K562 (cell line): ENCODE measurements at places on chromosomes 1 and 21. TPM values are rescaled to one million over a fixed set of nuclear protein-coding genes. Genes with fewer than 3 reads are reported as not detected.
A peak's percentile ranks its signal among the peaks of the same experiment; 100 is the strongest.

DNA sequence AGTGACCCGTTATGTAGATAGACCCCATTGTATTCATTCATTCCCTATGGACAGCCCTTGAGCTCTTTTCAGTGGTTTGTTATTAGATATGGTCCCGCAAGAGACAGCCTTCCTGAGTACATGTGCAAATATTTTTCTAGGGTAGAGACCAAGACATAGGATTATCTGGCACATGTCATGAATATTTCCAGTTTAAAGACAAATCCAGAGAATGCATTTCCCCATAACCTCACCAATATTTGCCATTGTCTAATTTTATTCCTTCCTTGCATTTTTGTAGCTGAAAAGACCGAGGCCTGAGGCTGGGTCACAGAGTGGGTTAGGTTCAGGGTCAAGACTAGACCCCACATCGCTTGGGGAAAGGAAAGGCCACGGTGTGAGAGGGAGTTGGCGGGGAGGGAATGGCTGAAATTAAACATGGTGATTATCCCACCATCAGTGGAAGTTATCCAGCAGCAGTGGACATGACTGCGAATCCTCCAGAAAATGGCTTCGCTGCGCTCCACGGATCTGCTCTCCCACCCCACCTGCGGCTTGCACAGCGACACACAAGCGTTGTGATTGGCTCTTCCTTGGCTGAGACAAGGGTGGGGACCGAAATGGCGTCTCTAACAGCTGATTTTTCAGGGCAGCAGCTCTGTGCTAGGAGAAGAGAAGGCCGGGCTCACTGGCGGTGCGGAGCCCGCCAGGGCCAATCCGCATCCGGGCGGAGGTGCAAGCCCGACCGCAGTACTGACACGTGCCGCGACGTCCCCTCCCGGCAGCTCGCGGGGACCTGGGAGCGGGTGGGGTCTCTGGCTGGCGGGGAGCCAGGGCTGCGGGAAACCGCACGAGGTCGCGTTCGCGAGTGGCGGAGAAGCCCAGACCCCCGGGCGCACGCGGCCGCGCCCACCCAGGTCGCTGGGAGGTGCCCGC, 16.1 kb upstream of the STMN1 start:
- DNase-seq: no peak
- no peak overlapping the region for H3K4me3 ChIP-seq

Gene SLC45A1
- not detected in 2 replicates for total RNA-seq

Gene AKT3
- 0.31 TPM in 2 replicates for total RNA-seq

Gene GPR25
- total RNA-seq: not detected in 2 replicates

DNA sequence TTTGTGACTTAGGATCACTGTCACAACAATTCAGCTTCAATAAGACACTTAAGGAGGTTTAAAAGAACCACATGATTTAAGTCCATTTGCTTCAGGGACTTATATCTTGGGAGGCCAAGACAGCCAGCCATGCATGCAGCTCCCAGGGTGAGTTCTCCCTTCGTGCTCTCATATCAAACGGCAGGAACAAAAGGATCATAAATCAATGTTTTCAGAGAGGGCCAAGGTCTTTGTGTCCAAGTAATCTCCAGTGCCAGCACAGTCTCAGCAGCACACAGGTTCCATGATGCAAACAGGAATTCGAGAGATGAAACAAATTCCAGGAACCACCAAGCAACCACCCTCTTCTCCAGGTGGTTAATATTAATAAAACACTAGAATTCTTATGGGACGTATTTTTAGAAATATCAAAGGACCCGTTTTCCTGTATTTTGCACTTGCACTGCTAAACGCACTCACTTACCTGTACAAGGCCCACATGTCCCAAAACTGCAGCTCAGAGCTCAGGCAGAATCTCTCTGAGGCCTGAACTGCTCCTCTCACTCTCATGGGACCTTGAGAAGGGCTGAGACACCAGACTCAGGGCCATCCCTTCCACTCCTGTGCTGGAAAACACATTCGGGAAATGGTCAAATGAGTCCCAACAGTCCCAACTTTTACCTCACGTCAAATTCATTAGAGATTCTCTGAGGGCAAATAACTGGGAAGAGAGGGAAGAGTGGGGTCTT, 100.0 kb upstream of the RAB4A start:
- no peak overlapping the region for H3K4me3 ChIP-seq
- H3K27ac ChIP-seq: no peak overlapping the region
- H3K36me3 ChIP-seq: no peaks in the 10 kb centered on the region
- no peak for DNase-seq
- H3K4me1 ChIP-seq: no peaks in the 10 kb centered on the region
- peaks cover 30% of the 10 kb centered on the region for H3K27me3 ChIP-seq

DNA sequence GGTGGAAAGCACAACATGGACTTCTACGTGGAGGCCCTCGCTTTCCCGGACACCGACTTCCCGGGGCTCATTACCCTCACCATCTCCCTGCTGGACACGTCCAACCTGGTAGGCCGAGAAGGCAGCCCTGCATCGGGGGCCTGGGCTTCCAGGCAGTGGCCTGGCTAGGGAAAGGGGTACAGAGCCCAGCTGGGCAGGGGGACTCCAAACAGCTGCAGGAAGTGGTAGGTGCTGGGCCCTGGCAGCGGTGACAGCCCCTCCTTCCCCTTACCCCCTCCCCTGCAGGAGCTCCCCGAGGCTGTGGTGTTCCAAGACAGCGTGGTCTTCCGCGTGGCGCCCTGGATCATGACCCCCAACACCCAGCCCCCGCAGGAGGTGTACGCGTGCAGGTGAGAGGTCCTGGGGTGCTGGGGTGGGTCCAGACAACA, 30.0 kb upstream of the PADI6 start:
- H3K27me3 ChIP-seq: peaks cover 40% of the 10 kb centered on the region
- H3K27ac ChIP-seq: no peak overlapping the region
- peaks cover 5% of the 10 kb centered on the region; the same call in 1 of the 2 replicates for H3K4me1 ChIP-seq
- H3K36me3 ChIP-seq: no peaks in the 10 kb centered on the region

Gene PM20D1
- total RNA-seq: not detected in 2 replicates

Gene SLC1A7
- total RNA-seq: not detected in 2 replicates

Gene IL12RB2
- 1.9 and 2.5 TPM in 2 replicates for total RNA-seq

DNA sequence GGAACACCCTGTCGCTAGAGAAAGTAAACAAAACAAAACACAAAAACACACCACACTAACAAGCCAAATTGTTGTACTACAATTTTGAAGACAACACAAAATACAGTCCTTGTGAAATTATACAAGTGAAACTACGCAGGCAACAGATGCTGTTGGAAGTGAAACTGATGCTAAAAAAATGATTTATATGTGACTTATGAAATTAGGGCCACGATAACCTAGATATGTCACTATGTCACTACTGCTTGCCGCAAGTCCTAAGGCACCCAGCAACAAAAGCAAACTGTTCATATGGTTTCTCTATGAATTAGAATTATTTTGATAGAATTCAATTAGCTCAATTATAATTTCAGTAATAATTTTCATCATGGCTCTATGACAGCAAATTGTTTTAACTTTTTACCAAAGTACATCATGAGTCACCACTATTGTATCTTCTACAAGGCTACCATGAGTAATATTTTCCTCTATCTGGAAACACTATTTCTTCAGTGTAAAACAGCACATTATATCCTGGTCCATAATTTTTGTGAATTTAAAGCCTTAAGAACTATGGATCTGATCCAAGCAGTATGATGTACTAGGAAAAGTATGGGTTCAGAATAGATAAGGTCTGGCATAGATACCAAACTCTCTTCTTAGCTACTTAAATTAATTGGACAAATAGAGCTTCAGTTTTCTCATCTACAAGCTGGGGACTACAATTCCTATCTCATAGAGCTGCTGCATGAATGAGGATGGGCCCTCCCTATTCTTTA, 216.3 kb downstream of the COL11A1 start:
- DNase-seq: no peak
- no peaks in the 10 kb centered on the region for H3K4me1 ChIP-seq
- no peak overlapping the region for H3K4me3 ChIP-seq
- H3K27ac ChIP-seq: no peak overlapping the region
- no peaks in the 10 kb centered on the region for H3K36me3 ChIP-seq

GRCh38 chr1:38133756-38134155, 87.2 kb upstream of the POU3F1 start:
- H3K27ac ChIP-seq: no peak overlapping the region
- H3K4me1 ChIP-seq: peaks cover 6% of the 10 kb centered on the region; the same call in 1 of the 2 replicates
- H3K4me3 ChIP-seq: no peak overlapping the region
- H3K36me3 ChIP-seq: no peaks in the 10 kb centered on the region
- H3K27me3 ChIP-seq: peaks cover 55% of the 10 kb centered on the region; the same call in 2 of the 3 replicates

- no peaks in the 10 kb centered on the region for H3K27me3 ChIP-seq
- H3K4me1 ChIP-seq: no peaks in the 10 kb centered on the region
- no peak overlapping the region for H3K27ac ChIP-seq
- no peak overlapping the region for H3K4me3 ChIP-seq
- H3K36me3 ChIP-seq: no peaks in the 10 kb centered on the region
These were observed 200.1 kb upstream of the CAMK1G start for GRCh38 chr1:209383422-209383821.

Gene CAPN9
- not detected in 2 replicates for total RNA-seq

DNA sequence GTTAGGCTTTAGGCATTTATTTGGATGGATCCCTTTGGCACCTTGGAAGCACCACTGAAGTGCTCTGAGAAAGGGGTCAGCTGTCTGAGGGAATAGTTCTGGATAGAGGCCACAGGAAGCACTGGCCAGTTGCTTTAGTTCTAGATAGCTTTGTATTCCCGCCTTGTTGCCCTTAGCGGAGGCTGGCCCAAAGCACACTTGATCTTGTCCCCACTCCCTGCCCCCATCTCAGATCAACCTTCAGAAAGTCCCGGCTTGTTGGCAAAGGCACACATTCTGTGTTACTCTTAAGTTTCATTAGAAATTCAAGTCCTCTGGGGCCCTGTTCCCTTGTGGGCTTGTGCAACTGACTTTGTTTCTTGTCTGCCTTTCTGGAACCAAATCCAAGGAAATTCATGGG, 15.2 kb upstream of the NBL1 start:
- no peak for DNase-seq
- no peak overlapping the region for H3K27ac ChIP-seq
- no peaks in the 10 kb centered on the region for H3K27me3 ChIP-seq
- no peaks in the 10 kb centered on the region for H3K4me1 ChIP-seq
- H3K36me3 ChIP-seq: peaks cover 54% of the 10 kb centered on the region

DNA sequence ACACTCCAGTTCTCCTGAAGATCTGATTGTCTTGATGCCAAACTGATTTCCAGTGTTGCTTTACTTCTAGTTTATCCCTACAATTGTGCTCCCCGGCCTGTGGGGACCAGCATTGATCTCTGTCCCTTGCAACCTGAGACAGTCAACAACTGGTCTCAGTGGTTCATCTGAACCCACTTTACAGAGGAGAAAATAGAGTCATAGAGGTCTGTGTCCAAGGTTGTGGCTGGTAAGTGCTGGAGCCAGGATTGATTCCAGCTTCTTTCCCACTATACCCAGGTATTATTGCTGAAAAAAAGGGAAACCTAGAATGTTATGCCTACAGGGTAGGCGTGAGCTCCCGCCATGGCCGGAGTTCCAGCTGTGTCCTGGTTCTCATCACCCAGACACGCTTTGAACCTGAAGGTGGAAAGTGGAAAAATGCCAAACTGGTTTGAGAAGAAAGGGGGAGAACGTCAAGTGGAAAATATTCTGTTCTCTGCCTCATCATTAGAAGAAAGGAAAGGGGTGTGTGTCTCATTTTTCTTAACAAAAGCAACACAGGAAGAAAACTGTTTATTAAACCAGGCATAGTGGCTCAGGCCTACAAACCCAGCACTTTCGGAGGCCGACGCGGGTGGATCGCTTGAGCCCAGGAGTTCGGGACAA, 60.7 kb upstream of the ITPKB start:
- H3K27me3 ChIP-seq: no peaks in the 10 kb centered on the region
- peaks cover 27% of the 10 kb centered on the region for H3K4me1 ChIP-seq
- DNase-seq: no peak
- no peak overlapping the region for H3K4me3 ChIP-seq

- no peak overlapping the region for H3K27ac ChIP-seq
- no peak for DNase-seq
- H3K27me3 ChIP-seq: peaks cover 47% of the 10 kb centered on the region
- H3K36me3 ChIP-seq: no peaks in the 10 kb centered on the region
These were observed 3.0 kb downstream of the PCP4L1 start for GRCh38 chr1:161261261-161262235.

GRCh38 chr1:181135437-181135731, 46.9 kb downstream of the IER5 start:
- H3K4me1 ChIP-seq: peaks cover 46% of the 10 kb centered on the region
- H3K36me3 ChIP-seq: no peaks in the 10 kb centered on the region
- DNase-seq: peak; percentile 77
- no peaks in the 10 kb centered on the region for H3K27me3 ChIP-seq
- H3K4me3 ChIP-seq: no peak overlapping the region

GRCh38 chr1:45846931-45847330, 43.5 kb downstream of the MAST2 start:
- DNase-seq: no peak
- H3K36me3 ChIP-seq: 0 out of 3 replicates have a peak, but pooled peaks cover 6% of the 10 kb centered on the region
- H3K27ac ChIP-seq: no peak overlapping the region

DNA sequence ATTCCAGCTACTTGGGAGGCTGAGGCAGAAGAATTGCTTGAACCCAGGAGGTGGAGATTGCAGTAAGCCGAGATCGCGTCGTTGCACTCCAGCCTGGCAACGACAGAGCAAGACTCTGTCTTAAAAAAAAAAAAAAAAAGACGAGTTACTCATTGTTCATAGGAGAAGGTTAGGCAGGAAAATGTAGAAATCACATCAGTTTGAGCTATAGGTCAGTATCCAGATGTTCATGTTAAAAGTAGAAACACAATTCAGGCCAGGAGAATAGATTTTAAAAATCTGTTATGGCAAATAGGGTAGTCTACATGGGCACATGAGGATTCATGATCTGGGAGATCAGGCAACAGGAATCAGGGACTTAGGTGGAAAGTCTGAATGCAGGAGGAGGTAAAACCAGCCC, 57.7 kb downstream of the SELENOF start:
- H3K36me3 ChIP-seq: no peaks in the 10 kb centered on the region; the same call in 2 of the 3 replicates
- no peaks in the 10 kb centered on the region for H3K4me1 ChIP-seq
- no peak for DNase-seq
- H3K4me3 ChIP-seq: no peak overlapping the region
- H3K27me3 ChIP-seq: no peaks in the 10 kb centered on the region
- H3K27ac ChIP-seq: no peak overlapping the region

- no peak overlapping the region for H3K27ac ChIP-seq
- no peaks in the 10 kb centered on the region for H3K36me3 ChIP-seq
- H3K4me3 ChIP-seq: no peak overlapping the region
- no peak for DNase-seq
- H3K27me3 ChIP-seq: no peaks in the 10 kb centered on the region
- peaks cover 16% of the 10 kb centered on the region; the same call in 1 of the 2 replicates for H3K4me1 ChIP-seq
These were observed 83.8 kb downstream of the CD58 start for GRCh38 chr1:116487031-116487430.

DNA sequence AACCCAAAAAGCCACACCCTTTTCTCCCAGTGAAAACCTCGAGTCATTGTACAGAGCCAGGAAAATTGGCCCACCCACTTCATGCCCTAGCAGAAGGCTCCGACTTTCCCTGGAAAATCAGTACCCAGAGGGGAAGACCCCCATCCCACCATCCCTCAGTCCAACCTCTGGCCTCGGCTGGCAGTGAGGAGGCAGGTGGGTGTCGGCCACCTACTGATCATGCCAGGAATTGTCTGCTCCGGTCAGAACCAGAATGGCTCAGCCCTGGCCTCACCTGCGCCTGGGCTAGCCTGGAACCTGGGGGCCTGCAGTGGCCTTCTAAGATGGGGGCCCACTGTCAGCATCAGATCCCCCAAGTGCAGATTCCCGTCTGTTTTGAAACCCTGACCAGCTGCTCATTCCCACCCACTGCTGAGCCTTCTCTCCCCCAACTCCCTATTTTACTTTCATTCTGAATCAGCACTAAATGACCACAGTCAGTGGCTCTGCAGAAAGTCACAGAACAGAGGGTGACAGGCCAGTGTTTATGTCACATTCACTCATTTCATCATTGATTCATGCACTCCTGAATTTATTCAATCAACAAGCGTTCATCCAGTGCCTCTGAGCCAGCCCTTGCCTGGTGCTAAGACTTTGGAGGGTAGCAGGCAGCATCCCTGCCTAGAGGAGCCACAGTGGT, 3.0 kb upstream of the S100A9 start:
- H3K27ac ChIP-seq: no peak overlapping the region
- no peaks in the 10 kb centered on the region for H3K36me3 ChIP-seq
- no peak for DNase-seq
- H3K4me1 ChIP-seq: no peaks in the 10 kb centered on the region
- peaks cover 40% of the 10 kb centered on the region for H3K27me3 ChIP-seq
